ENCODE measurements at places on chromosomes 4 and X. TPM values are rescaled to one million over a fixed set of nuclear protein-coding genes. Genes with fewer than 3 reads are reported as not detected.

COL4A5 gene
- total RNA-seq = 40.1 TPM

CSAG3 gene
- not detected for total RNA-seq

PFKFB1 gene
- total RNA-seq = not detected

PNMA3 gene
- total RNA-seq = not detected

MAOA gene
- 11.8 TPM for total RNA-seq

RNF175 gene
- not detected for total RNA-seq

INPP4B gene
- 2.3 TPM for total RNA-seq

SLC25A4 gene
- total RNA-seq = 12.5 TPM

STOX2 gene
- total RNA-seq = 1.1 TPM

SRD5A3 gene
- total RNA-seq = 16.9 TPM

C1QTNF7 gene
- not detected for total RNA-seq

USP26 gene
- not detected for total RNA-seq

S100G gene
- not detected for total RNA-seq

RRH gene
- total RNA-seq = not detected

SLC6A14 gene
- total RNA-seq = not detected

ADRA2C gene
- 0.93 TPM for total RNA-seq

GAGE12F gene
- total RNA-seq = not detected

TCEAL5 gene
- not detected for total RNA-seq

FABP2 gene
- not detected for total RNA-seq

FGG gene
- not detected for total RNA-seq

FRAS1 gene
- total RNA-seq = 23.1 TPM

SORBS2 gene
- 175 TPM for total RNA-seq

GSX2 gene
- not detected for total RNA-seq

CSAG2 gene
- total RNA-seq = not detected

MAMLD1 gene
- total RNA-seq = 3.6 TPM

CLNK gene
- total RNA-seq = under 0.01 TPM

CSN3 gene
- not detected for total RNA-seq

GPR78 gene
- not detected for total RNA-seq

CHRDL1 gene
- total RNA-seq = 4.0 TPM

MAGEE2 gene
- total RNA-seq = not detected

OTUD6A gene
- not detected for total RNA-seq

FAM199X gene
- total RNA-seq = 19.4 TPM

MSX1 gene
- total RNA-seq = 13.0 TPM

IRS4 gene
- total RNA-seq = not detected

DNAAF6 gene
- total RNA-seq = not detected

TMSB15C gene
- total RNA-seq = 3.5 TPM

STATH gene
- total RNA-seq = not detected

XAGE2 gene
- total RNA-seq = not detected

SSX1 gene
- total RNA-seq = not detected

CYP2U1 gene
- total RNA-seq = 5.5 TPM

MAGED4 gene
- total RNA-seq = 4.6 TPM

CXCL1 gene
- 404 TPM for total RNA-seq

TNIP3 gene
- total RNA-seq = 4.4 TPM

RASSF6 gene
- total RNA-seq = not detected

HSFX2 gene
- total RNA-seq = 0.35 TPM

ITM2A gene
- 159 TPM for total RNA-seq

BLTP1 gene
- 41.1 TPM for total RNA-seq

Measured in glomerular endothelial cell (primary cell).